Left lobe of liver (tissue), 2 donors: ENCODE measurements at places on chromosomes 4 and X.
A peak's percentile ranks its signal among the peaks of the same experiment; 100 is the strongest.

GRCh38 chr4:87949961-87950360 is 25.6 kb upstream of the SPP1 start:
- no peak for DNase-seq

DNA sequence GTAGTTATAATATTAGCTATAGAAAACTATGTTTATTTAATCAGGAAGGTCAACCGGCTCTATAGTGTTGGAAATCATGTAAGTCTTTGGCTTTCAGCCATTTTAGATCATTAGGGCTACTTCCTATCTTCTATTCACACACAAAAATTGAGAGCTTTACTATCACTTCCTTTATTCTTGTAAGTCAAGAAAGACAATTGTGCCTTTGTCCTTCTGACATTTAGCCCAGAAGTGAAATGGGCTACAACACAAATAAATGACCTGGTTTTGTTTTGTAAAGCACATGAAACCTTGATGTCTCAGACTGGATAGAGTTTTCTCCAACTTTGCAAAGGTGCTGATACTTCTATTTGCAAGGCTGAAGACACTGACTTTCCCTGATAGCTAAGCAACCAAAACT is 122.4 kb upstream of the ACSL4 start:
- no peak for DNase-seq

GRCh38 chr4:1945124-1945895 is 63.5 kb downstream of the NELFA start:
- DNase-seq, result no peak

- no peak for DNase-seq
Observed at GRCh38 chr4:87806520-87806919, 7.2 kb downstream of the IBSP start.

- DNase-seq, result no peak
Observed at GRCh38 chr4:98932539-98932938, 3.6 kb upstream of the EIF4E start.

- no peak for DNase-seq
Observed at GRCh38 chrX:29728639-29729038, 486.7 kb upstream of the MAGEB2 start.

DNA sequence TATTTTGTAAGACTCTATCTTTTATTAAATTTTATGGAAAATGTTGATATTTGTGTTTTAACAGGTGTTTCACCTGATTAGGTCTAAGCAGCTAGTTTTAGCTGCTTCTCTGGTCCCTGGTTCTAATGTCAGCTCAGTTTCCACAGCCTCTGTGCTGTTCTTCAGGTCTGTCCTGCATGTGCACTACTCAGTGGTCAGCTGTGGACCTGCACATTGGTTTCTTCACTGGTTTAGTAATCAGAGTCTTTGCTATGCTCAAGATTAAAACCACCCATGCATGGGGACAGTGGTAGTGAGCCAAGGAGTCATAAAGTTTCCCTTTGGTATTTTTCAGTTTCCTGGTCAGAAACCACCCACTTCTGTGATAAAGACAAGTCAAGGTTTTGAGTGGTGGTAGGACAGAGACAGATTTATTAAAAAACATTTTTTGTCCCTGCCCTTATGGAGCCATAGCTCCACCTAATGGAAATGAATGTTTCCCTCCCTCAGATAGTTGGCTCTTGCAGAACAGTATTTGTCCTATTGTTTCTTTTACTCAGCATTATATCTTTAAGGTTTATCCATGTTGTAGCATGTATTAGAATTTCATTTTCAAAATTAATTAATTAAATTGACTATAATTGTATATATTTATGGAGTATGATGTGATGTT is 36.8 kb upstream of the VBP1 start:
- DNase-seq, result no peak

GRCh38 chrX:110399497-110399896 is 40.8 kb downstream of the RTL9 start:
- DNase-seq, result no peak

DNA sequence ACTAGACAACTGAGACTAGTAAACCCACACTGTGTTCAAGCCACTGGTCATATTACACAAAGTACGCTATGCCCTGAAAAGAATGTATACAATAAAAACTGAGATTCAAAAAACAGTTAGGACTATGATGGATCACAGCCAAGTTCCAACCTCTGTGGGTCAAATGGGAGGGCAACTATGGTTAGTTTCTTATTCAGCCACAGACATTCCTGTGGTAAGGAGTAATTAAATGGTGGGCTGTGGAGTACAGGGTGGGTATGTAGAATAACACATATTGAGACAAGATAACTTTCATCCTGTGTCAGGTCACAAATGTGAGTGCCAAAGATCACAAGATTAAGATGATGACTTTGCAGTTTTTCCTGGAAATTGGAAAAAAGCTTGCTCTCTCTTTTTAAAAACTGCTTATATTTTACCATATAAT is 167.2 kb downstream of the NPNT start:
- DNase-seq, result no peak

DNA sequence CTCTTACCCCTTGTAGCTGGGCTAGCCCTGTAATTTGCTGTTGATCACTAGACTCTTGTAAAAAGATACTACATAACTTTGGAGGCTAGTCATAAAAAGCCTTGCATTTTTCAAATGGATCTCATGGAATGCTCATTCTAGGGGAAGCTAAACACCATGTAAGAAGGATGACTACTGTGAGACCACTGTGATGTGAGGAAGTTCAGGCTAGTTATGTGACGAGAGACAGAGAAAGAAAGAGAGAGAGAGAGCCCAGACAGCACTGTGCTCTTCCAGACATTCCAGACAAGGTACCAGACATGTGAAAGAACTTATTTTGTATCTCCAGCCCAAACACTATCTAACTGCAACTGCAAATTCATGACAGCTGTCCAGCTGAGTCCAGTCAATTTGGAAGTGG is 404.6 kb upstream of the PITX2 start:
- DNase-seq, result no peak

GRCh38 chr4:47071901-47072341 is 40.6 kb downstream of the GABRB1 start:
- no peak for DNase-seq

DNA sequence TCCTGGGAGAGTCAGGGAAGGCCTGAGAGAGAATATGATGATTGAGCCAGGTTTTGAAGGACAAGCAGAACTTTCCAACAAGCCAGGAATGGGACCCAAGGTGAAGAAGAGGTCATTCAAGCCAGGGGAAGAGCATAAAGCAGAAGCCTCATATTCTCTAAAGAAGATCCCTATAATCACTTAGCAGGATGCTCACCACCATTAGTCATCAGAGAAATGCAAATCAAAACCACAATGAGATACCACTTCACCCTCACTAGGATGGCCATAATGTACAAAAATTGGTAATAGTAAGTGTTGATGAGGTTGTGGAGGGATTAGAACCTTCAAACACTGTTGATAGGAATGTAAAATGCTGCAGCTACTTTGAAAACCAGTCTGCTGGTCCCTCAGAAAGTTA is 20.5 kb upstream of the SUPT20HL1 start:
- DNase-seq, result no peak

DNA sequence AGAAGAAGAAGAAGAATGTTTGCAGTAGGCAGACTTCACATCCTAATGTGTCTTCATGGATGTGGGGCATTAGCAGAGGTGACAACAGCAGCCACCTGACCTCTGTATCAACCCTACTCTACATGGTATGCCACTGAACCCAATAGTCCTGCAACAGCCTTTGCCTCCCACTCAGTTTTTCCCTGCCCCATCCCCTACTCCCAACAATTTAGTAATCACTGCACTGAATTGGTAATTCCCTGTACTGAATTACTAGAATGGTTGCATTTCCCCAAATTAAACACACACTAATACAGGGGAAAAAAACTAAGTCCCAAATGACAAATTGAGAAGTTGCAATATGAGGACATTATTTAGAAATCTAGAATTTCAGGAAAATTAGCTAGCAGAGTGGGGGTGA is 31.4 kb upstream of the FAM241A start:
- no peak for DNase-seq

DNA sequence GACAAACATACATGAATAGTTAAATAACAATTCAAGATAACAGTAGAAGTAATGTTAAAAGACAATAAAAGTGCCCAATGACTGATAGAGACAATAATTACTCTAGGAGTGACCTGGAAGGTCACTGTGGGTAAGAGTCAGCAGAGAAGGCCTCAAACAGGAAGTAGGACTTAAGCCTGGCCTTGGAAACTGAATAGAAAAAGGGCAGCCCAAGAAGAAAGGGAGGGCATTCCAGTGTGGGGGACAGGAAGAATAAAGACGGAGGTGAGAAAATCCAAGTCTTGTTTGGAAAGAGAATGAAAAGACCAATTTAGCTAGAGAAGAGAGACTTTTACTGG is 6.0 kb downstream of the P2RY4 start:
- no peak for DNase-seq

DNA sequence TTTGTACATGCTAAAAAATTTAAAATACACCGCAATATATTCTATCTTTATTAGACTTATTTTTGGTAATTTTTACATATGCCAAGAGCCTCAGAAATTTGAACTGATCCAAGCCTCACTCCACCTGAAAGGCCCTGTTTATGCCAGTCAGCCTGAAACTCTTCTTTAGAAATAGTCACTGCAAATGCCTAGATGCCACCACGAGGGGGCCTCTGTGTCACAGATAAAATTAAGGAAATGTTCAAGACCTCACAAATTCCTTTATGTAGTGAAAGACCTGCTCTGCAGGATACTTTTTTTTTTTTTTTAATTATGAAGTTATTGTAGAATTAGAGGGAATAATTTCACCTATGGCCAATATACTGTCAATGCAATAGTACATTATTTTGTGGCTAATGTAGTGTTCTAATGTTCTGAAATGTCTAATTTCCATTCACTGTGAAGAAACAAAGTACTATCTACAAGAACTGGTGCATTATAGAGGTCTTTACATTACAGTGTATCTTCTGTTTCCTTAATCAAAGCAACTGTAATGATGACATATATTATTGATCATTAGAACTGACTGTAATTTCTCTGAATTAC is 69.8 kb downstream of the DTHD1 start:
- peak; percentile 60 for DNase-seq

DNA sequence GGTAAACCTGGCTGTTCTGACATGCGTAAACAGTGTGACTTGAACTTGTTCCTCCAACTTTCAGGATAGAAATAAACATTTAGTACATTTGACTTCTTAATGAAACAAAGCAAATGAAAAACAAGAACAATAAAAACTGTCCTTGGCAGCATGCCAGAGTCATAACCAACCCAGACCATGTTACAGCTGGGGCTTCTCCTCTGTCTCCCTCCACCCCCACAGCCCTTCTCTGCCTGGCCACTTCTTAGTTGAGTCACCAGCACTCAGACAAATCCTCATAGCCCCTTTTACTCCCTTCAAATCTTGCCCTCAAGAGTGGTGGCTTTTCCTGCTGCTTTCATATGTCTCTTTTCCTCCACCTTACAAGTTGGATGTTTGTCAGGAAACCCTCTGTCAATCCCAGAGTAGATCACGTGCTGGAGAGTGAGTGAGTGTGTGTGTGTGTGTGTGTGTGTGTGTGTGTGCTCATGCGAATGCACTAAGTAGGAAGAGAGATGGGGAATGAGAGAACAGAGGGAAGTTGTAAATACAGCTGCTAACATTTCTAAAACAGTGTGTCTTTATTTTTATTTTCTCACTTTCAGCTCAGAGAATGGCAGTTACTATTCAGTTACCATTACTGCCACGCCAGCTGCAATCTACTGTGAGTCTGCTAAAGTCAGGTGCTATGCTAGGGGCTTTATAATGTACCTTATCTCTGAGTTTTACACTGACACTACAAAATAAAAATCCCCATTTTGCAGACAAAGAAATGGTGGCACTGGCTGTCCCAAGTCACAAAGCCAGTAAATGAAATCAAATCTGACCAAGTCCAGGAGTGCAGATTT is 15.0 kb downstream of the SCARB2 start:
- peak; percentile 76 for DNase-seq

- no peak for DNase-seq
Observed at GRCh38 chr4:10605746-10606482, 78.7 kb downstream of the CLNK start.

GRCh38 chr4:110139111-110139510 is 59.3 kb downstream of the ELOVL6 start:
- no peak for DNase-seq

DNA sequence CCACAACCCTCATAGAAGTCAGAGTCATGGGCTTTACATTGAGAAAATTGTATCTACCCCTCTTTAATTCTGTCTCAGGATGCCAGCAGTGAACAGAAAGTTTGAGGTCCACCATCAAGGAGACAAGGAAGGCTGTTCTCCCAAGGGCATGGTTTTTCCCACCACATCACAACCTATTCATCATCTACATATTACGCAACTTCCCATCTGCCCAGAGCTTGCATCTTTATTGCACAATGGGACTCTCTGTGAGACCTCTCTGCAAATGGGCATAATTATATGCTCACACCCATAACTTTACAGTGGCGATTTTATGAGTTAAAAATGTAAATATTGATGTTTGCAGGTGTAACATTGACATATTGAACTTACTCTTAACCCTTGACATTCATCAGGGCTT is 38.9 kb downstream of the PAGE2 start:
- no peak for DNase-seq

GRCh38 chr4:90069151-90069550 is 58.0 kb upstream of the CCSER1 start:
- DNase-seq, result no peak

DNA sequence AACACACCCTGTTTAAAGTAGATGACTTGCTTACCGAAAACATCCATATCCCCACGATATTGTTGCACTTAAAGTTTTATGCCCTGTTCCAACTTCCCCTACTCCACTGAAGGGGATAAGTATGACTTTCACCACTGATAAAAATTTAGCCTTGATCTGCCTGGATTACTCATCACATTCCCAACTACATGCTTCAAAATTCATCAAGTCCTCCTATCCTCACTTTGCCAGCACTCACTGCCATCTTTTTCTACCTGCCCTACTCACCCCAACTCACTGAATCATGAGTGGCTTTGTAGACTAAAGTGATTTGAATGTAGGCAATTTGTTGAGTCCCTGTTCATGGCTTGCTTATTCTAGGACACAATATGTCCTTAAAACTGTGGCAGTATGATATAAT is 12.2 kb upstream of the GPRIN3 start:
- DNase-seq, result no peak

GRCh38 chrX:27915617-27916016 is 65.6 kb downstream of the DCAF8L1 start:
- no peak for DNase-seq

GRCh38 chr4:76981644-76982043 is 32.1 kb downstream of the SEPTIN11 start:
- no peak for DNase-seq

DNA sequence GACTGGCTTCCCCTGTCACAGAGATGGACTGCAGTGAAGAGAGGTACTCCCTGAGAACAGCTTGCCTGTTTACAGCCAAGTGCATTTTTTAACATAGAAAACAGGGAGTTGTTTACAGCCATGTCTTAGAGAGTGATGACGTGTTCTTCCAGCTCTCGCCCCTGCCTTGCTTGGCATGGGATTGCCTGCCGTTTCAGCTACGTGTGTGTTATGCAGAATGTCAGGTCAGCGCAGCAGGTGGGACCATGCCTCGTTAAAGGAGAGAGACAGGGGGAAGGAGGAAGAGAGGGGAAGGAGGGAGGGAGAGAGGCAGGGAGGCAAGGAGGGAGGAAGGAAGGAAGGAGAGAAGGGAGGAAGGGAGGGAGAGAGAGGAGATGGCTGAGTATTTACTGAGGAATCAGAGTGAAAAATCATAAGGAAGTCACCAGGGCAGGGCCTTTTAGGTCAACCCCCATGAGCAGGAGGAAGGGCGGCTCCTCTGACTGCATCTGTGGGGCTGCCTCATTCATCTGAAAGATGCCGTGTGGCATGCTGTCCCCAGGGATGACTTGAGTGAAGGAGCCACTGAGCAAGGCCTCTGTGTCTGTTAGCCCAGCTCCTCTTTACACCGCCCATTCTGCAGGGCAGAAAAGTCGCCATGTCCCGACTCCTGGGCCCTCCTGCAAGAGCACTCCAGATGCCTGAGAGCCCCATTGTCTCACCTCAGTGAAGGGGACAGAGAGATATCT is 139.7 kb upstream of the PSAPL1 start:
- DNase-seq, result no peak
